Psoas muscle (tissue), 8 donors: ENCODE measurements at places on chromosomes 16 and 17. TPM values are rescaled to one million over a fixed set of nuclear protein-coding genes. Genes with fewer than 3 reads are reported as not detected.

The CES3 gene
- total RNA-seq, result 15.2 TPM

The CCDC200 gene
- not detected for total RNA-seq

The CNGB1 gene
- total RNA-seq, result not detected

The ITGAL gene
- 3.0 TPM for total RNA-seq

The HSD17B1 gene
- 0.54 TPM for total RNA-seq

The ATP2A1 gene
- 1,569 TPM for total RNA-seq

The MYADML2 gene
- 15.7 TPM for total RNA-seq

GRCh38 chr16:54953461-54953860 is 22.8 kb downstream of the IRX5 start:
- DNase-seq, result no peak

DNA sequence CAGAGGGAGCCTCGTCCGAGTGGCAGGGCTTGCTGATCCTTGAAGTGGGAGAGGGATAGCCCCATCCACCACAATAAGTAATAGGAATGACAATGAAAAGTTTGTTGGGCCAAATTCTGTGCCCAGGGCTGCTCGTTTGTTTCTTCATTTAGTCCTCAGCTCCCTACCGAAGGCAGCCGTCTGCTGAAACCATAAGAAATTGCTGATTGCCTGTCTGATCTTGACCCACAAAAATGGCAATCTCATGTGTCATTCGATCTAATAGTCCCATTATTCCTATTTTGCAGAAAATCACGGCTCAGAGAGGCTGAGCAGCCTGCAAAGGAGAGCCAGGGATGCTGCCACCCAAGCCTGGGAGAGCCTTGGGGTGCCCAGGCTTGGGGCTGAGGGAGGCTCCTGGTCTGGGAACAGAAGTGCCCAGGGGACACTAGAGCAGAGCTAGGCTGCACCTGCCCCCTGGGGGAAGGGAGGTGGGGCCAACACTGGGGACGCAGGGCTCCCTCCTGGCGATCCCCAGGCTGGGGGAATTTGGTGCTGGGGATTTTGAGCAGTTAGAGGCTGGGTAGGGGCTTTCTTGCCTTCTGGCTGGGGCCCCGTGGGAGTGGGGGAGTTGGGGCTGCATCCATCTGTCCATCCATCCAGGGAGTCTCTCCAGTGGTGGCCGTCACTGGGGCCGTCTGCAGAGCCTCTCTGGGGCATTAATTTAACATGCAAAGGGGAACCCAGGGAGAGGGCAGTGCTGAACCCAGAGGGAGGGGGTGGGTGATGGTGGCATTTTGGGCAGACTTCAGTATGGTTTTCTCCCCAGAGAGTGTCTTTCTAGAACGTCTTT is 53.5 kb downstream of the SOCS1 start:
- DNase-seq, result no peak

GRCh38 chr16:353404-354290 is 1.1 kb upstream of the AXIN1 start:
- no peak for DNase-seq

DNA sequence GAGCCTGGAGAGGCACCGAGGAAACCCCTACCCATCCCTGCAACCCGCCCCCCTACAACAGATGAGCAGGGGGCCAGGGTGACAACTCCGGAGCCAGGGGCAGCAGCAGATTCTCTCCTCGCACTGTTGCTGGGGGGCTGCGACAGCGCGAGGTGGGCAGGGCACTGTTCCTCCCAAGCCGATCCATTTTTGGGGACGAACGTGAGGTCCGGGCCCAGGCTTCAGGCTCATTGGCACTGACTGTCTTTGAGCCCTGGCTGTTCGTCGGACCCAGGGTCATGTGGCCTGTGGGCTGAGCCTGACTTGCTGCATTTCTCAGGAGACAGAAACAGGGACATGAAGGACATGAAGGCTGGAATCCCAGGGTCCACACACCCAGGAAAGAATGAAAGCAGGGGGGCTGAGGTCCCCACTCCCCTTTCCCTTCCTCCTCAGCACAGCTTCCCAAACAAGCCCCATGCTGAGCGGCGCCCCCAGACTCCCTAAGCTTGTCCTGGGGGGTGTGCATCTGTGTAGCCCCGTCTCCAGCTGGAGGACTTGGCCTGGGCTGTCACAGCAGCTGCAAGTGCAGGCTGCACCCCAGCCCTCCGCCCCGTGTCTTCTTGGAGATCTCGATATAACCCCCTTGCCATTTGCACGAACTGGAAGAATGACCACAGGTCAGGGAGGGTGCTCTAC is 18.7 kb downstream of the CEP295NL start:
- DNase-seq, result no peak

DNA sequence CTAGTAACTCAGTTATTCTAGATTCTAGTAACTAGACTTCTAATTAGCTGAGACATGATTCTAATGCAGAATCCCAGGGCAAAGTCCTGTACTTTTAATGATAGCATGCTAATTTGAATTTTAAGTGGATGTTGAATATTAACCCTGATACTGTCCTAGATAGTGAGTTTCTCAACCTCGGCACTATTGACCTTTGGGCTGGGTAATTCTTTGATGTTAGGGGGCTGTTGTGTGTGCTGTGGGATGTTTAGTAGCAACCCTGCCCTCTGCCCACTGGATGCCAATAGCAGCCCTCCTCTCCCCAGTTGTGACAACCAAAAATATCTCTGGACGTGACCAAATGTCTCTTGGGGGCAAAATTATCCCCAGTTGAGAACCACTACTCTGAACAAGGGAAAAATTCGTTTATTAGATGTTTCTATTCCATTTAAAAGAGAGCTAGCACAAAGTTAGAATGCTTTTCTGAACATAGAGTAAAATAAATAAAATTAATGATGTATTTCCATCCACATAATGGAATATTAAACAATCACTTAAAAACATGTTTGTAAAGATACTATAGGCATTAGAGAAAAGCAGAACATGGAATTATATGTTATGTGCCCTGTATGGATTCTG is 30.2 kb downstream of the SALL1 start:
- no peak for DNase-seq

DNA sequence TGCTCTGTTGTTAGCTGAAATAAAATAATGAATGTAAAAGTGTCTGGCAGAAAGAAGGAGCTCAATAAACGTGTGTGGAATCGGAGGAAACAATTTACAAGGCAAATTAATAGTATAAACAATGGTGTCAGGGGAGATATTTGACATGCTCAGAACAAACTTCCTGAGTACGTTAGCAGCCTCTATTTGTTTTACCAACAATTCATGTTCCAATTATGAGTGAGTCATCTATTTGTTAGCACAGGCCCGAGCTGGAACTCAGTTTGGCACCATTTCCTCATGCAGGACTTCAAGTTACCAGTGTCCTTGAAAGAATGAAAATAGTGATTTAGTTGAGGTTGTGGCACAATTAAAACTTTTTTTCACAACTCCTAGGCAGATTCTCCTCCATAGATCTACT is 9.1 kb downstream of the ASIC2 start:
- DNase-seq, result no peak

GRCh38 chr16:15870011-15870410 is 13.2 kb upstream of the MYH11 start:
- DNase-seq, result no peak

GRCh38 chr16:68643847-68644246 is 1.3 kb upstream of the CDH3 start:
- DNase-seq, result no peak

- DNase-seq, result no peak
Observed at GRCh38 chr17:58693208-58693607, 806 bp downstream of the RAD51C start.

- no peak for DNase-seq
Observed at GRCh38 chr17:79979221-79979741, 56.4 kb downstream of the TBC1D16 start.

DNA sequence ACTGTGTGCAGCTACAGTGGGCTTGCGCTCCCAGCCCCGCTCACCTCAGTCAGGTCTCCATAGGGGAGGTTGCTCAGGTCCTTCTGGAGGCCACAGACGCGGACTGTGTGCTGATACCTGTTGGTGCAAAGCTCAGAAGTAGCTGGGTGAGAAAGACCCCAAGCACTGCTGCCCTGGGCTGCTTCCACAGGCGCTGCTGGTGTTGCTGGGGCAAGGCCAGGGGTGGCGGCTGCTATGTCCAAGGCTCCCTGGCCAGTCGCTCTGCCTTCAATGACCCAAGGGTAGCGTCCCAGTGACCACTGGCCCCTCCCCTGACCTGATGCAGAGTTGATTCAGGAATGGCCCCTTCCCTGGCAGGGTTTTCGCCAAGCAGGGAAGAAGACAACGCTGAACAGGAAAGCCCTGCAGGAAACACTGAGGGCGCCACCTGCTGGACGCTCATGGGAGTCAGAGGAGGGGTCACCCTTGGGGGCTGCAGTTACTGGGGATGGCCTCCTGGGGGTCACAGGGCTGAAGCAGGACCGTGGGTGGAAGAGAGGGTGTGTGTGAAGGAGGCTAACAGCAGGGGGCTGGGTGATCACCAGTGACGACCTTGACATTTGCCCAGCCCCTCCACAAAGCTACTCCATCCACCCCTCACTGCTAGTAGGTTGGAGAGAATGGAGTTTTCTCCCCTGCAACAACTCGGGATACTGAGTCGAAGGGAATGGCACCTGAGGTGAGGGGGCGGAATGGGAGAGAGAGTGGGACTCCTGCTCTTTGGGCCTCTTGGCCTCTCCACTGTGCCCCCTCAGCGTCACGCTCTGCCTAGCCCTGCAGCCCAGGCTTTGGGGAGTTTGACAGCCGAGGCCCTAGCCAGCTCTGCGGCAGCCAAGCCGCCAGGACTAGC is 38.3 kb downstream of the ABCC12 start:
- DNase-seq, result peak; percentile 64

DNA sequence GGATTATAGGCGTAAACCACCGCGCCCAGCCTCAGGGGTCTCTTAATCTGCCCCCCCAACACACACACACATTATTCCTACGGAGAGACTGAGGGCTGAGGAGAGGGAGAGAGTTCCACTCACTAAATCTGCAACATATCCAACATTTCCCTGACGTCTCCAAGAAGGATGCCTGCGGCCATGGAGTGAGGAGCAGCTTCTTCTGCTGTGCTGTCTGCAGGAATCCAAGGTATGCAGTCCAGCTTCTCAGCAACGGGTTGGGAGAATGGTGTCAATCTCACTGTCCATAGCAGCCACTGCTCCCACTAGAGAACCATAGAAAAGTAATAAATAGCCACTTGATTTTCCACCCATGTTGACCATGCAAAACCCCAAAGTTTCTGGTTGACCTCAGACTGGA is 5.1 kb upstream of the PLXDC1 start:
- no peak for DNase-seq

- no peak for DNase-seq
Observed at GRCh38 chr16:30903002-30903401, 6.6 kb downstream of the CTF1 start.

GRCh38 chr17:16422416-16422815 is 7.0 kb downstream of the TRPV2 start:
- no peak for DNase-seq

GRCh38 chr16:81823111-81823510 is 44.0 kb downstream of the PLCG2 start:
- no peak for DNase-seq
